HCEC 1CT (cell line): ENCODE measurements at places on chromosomes 2 and 18.

DNA sequence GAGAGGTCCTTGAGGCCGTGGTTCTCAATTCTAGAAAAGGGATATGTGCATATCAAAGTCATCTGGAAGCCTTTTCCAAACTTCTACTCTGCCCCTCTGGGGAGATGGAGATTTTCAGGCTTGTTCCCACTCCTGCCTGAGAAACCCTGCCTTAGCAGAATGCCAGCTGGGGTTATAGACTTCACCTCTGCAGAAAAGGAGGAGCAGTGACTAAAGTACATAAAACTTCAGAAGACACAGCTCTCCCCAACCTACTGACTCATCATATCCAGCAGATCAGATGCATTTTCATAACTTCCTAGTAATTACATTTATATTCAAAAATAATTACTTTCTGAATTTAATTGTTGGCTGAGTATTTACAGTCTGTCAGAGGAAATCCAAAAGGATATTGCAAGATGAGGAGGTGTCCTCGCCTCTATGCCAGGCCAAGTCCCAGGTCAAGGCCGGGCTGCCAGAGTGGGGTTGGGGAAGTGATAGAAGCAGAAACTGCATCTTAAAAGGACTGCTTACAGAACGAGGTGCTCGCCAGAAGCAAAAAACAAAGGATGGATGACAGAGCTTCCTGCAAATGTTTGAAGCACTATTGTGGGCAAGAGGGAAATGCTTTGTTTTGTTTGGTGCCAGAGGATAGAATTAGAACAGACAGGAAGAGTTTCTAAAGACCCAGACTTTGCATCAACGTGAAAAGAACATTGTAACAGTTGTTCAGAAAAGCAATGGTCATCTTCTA is 75.6 kb upstream of the APCDD1 start:
- DNase-seq: peak; percentile 84

DNA sequence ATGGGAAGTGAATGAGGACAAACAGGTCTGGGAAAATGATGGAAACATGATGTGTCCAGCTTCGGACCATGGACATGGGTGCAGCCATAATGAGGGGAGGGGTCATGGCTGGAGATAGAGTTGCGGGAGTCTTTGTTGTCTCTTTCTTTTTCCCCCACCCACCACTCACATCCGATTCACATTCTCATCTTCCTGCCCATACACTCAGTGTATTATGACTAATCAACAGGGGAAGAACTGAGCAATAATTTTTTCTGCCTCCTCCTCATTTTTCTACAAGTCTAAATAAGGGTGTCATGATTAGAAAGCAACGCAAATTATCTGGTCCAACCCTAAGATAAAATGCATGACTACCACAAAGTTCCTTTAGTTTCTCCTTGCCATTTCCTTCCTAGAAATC is 5.7 kb upstream of the SERPINB2 start:
- DNase-seq: peak; percentile 71

GRCh38 chr2:191748528-191749180 is 70.7 kb downstream of the NABP1 start:
- DNase-seq: peak; percentile 14

DNA sequence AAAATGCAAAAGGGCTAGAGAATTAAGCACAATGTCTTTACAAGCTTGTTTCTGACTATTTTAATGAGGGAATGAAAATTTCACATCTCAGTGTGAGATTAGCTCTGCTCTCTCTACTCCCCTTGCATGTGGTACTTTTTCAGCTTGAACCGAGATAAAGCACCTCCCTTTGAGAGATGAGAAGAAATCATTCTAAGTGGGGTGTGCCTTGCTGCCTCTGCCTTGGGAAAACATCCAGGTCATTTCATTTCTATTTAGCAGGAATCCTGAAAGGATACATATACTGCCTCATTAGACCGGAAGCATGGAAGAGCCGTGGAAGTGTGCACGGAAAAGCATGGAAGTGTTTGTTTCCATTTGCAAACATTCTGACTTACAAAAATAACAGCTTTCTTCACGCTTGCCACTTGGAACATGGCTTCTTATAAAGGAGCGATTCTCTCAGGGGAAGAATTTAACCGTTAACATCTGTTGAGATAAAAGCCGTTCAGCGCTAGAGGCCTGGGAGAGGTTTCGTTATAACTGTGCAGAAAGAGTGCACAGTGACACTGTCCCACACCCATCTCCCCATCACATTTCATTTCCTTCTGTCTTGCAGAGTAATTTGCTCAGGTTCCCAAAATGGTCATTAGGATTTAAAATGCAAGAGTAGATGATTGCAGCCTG is 16.7 kb downstream of the NOSTRIN start:
- DNase-seq: no peak

GRCh38 chr18:37408676-37409265 is 156.8 kb downstream of the CELF4 start:
- DNase-seq: no peak

DNA sequence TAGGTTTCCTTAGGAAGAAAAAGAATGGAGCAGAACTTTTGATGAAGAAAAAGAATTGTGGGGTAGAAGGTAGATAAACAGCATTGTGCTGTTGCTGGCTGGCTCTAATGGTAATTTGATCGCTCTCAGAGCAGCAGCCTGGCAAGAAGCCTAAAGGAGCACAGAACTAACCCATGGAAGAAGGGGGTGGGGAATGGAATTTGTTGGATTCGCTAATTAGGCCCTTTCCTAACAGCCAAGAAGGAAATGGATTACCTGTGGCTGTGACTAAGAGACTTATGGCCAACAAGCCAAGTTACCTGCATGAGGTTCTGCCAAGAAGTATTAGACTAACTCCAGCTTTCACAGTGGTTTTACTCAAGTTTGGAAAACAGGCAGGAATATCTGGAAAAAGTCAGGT is 210.6 kb downstream of the IKZF2 start:
- peak; percentile 22 for DNase-seq

GRCh38 chr2:109154226-109154625 is 25.2 kb downstream of the SH3RF3 start:
- DNase-seq: no peak

GRCh38 chr2:159875083-159875482 is 77.1 kb upstream of the CD302 start:
- no peak for DNase-seq

GRCh38 chr2:112481528-112482233 is at the start of gene TTL:
Gene TTL, plus strand, starts transcription at chr2:112482156. Its CDS starts 189 bp downstream, at chr2:112482345.
- DNase-seq: peak; percentile 67

GRCh38 chr2:224347176-224348051 is 54.5 kb downstream of the FAM124B start:
- DNase-seq: no peak

- DNase-seq: no peak
Measured at GRCh38 chr18:6994056-6994770, 123.4 kb downstream of the LAMA1 start.

DNA sequence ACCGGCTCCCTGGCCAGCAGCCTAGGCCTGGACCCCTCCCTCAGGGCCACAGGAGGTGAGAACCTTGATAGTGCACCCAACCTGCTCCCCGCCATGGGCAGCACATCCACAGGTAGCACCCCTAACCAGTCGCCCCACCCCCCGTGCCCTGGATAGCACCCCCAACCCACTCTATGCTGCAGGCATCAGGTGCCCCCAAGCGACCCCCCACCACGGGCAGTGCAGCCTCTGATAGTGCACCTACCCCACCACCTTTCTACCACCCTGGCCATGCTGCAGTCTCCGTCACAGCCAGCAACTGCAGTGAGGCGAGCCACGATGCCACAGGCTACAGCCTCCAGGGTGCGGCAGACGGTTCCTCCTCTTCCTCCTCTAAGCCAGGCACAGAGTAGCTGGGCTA is 55.6 kb downstream of the SOWAHC start:
- no peak for DNase-seq

DNA sequence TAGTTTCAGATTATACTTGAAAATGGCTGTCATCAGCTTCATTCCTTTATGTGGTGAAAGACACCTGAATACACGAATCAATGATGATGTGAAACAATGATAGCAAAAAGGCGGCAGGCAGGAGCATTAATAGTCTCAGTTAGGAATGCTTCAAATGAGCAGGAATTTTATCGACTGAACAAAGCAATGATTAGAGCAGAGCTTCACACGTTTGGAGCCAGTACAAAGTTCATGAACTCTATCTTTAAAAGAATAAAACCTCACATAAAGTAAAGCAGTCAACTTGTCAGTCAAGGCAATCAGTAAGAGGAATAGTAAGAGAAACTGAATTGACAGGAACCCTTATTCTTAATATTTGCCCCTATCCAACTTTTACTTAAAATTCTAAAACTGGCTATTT is 78.4 kb upstream of the SERTAD2 start:
- no peak for DNase-seq

DNA sequence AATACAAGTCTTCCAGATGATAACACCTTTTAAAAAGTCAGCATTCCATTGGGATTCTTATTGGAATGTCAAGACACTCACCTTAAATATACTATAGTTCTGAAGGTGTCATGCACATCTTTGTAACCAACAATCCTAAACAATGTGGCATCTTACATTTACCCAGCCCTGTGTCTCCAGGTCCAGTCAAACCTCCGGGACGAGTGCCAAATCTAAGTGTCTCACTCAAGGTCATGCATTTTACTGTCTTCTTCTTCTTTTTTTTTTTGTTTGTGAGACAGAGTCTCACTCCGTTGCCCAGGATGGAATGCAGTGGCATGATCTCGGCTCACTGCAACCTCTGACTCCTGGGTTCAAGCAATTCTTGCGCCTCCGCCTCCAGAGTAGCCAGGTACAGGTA is 206.9 kb upstream of the FAM98A start:
- no peak for DNase-seq

DNA sequence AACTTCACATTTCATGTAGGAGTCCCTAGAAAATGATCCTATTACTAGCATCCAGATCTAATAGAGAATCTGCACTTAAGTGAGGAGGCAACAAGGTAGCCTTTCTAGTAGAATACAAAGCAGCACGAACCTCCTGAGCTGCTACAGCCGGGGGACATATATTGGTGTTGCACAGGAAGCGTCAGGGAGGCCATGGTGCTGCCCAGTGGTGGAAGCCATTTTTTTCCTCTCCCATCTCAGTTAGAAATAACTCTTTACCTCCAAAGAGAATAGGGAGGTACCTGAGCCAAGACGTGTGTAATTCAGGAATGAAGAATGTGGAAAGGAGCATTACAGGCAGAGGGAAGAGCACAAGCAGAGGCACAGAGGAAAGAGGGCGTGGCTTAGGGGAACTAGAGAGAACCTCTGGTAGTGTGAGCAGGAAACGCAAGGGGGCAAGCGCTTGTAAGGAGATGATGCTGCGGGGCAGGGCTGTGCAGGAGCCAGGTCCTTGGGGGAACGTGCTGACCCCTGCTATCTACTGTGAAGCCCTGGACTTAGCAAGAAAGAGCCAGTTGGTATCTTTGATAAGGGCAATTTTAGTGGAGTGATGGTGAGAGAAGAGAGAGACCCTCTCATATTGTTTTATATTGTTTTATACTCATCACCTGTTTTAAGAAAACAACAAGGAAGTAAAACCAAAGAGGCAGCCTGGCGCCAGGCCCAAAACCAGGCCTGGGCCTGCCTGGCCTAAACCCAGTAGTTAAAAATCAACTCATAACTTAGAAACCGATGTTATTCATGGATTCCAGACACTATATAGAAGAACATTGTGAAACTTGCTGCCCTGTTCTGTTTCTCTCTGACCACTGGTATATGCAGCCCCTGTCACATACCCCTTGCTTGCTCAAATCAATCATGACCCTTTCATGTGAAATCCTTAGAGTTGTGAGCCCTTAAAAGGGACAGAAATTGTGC is 50.0 kb upstream of the TTC39C start:
- DNase-seq: peak; percentile 13

DNA sequence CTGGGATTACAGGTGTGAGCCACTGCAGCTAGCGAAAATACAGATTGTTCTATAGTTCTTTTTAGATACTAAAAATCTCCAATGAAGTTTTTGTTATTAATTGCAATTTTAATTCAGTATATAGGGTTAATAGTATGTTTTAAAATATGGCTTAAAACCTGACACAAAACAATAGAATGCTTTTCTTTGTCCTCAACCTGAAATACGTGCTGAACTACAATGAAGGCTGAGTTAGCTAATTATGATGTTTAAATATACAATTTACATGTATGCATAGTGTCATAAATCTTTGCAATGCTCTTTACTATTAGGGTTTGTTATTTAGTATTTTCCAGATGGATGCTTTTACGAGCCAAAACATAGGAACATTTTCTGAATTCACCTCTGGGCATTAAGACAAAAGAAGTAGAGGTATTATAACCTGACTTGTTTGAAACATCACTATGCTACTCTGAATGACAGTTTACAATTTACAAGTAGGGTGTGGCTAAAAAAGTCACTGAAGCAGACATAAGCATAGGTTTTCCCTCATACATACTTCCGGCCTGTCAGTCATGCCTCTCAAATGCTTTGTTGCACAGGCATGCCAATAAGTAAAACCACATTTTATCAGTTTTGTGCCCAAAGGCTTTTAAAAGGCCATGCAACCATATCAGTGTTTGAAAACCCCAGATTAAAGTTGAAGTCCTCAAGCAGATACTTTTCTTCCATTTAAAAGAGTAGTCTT is 168.3 kb downstream of the OTX1 start:
- DNase-seq: no peak

DNA sequence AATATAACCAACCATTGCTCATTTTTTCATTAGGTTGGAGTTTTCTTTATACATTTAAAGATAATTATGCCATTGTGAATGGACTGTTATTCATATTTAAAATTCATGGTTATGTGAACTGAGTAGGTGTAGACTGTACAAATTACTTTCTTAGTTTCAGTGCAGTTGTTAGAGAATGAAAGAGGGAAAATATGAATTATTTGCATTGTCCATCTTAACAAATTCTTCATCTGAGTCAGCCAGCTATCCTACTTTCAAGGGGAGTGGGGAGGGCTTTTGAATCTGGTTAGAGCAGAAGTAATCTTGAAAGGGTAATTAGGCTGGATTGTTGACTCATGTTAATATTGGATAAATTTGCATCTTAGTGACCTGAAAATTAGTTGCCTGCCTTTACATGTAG is 212.0 kb downstream of the MCFD2 start:
- no peak for DNase-seq

DNA sequence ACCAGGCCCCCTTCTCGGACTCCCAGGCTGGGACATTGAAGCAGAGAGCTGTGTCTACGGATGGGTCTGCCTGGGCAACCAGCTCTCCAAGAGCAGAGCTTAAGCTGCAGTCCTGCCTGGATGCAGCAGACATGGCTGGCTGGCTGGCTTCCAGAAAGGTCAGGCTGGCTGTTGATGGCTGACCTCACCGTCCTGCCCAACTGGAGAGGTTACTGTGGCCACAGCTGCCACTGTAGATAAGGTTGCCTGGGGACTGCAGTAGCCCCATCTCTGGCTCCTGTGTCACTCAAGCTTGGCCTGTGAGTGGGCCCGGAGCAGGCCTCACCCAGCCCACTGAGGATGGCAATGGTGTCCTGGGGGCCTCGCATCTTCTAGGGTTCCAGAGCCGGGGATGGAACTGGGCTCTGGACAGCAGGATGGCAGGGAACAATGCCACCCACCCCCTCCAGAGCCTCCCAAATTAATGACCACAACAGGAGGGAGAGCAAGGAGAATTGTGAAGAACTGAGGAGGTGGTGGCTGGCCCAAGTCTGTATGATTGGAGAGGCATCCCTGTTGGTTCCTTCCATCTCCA is 37.0 kb upstream of the FOSL2 start:
- DNase-seq: no peak

- peak; percentile 94 for DNase-seq
Measured at GRCh38 chr2:234245945-234246344, 195.4 kb downstream of the SPP2 start.
